ENCODE measurements at places on chromosomes 11 and 22.

DNA sequence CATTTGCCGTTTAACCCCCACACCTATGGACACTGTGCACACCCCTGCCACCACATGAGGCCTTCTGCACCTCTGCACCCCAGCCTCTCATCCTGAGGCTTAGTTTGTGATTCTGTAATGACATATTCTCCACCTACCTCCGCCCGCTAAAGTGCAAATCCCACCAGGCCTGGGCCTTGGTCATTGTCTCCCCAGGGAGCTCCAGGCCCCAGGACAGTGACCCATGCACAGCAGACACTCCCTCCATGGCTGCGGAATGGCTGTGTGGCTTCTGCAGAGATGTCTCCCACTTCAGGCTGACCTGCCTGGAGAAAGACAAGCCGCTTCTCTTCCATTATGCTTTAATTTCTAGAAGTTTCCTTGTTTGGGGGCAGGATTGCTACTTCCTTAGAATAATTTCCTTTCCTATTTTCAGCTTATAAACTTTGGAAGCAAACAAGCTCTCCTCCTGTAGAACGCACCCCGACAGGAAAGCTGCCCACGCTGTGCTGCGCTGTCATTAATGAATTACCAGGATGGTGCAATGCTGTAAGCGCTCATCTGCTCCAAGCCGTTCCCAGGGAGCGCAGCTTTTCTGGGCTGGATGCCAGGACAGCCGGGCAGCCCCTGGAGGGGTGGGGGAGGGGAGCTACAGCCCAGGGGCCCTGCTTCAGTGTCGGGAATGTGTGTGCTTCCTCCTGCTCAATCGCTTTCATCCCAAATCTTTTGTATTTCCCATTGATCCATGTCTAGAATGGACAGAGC, 618.0 kb downstream of the BRD1 start:
- DNase-seq: no peak

- DNase-seq: no peak
These were observed 13.5 kb upstream of the VSIG10L2 start for GRCh38 chr11:125932301-125932700.

DNA sequence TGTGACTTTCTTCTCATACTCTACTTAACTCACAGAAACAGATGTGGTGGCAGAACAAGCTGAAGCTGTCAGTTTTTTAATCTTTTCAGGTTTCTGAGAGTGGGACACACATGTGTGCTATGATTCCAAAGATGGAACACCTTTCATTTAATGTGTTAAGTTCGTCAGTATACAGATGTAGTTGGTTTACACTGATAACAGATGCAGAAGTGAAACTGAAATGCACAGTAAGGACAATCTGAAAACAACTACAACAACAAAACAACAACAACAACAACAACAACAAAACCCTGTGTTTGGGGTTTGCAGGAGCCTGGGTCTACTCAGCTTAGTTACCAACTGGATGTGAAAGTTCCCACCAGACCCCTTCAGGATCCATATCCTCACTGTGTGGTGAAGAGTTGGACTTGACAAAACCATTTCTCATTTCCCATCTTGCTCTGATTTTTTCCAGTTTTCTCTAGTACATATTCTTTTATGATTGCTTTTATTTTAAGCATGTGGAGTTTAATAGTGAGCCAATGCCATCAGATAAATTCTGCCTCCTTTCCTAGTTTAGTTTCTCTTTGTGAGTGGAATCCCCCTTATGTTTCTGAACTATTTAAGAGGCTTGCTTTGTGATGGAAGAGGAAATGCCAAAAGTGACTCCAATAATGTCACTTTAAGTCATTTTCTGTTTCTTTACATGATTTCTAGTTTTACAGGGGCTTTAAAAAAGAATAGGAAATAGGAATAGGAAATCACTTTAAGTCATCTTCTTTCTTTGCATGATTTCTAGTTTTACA, 47.8 kb downstream of the ARHGAP42 start:
- DNase-seq: no peak

- no peak for DNase-seq
These were observed 25.0 kb upstream of the LDHA start for GRCh38 chr11:18369398-18369797.

DNA sequence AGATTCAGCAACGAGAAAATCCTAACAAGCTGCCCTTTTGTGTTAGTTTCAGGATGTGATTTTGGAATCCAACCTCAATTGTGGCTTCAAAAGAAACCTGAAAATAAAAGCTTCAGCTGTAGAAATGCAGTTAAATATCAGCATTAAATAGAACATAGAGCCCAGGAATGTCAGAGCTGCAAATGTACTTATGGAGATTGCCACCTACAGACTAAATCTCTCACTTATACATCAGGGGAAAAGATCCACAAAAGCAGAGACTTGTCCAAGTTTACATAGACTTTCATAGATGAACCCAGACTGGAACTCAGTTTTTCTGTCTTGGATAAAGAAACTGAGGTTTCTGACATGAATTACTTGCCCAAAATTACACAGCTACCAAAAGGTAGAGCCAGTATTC, 446.6 kb downstream of the DLG2 start:
- DNase-seq: no peak

DNA sequence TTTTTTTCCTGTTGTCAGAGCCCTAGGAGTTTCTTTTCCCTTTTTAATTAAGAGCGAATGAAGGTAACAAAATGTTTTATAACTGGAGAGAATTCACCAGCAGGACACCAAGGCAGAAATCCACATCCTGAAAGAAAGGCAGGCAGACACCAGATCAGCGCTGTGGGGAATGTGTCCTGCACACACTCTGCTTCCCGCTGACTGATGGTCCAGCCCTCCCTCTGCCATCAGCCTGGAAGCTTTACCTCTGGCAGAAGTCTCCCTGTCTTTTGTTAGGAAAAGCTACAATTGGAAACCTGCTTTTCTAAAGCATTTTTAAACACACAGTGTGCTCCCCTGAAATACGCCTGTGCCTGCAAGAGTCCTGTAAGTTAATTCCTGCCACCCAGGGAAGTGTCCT, 638.5 kb downstream of the NTM start:
- no peak for DNase-seq

DNA sequence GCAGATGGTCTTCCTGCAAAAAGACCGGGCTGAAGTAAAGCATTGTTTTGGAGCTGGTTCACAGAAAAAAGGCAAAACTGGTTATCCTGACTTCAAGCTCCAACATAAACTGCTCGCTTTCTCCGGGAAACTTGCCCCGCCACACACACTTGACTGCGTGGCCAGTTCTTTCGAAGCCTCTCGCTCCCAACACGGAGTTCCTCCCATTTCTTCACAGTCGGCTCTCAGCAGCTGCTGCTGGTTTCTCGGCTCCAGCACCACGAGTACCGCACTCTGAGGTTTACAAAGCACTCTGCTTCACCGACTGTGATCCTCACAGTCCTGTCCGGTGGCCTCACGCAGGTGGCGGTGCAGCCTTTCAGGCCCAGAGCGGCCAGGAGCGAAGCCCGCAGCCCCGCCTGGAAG, 264 bp downstream of the CHEK1 start:
- DNase-seq: no peak

GRCh38 chr11:1706634-1707400, 9.8 kb downstream of the KRTAP5-6 start:
- DNase-seq: no peak

DNA sequence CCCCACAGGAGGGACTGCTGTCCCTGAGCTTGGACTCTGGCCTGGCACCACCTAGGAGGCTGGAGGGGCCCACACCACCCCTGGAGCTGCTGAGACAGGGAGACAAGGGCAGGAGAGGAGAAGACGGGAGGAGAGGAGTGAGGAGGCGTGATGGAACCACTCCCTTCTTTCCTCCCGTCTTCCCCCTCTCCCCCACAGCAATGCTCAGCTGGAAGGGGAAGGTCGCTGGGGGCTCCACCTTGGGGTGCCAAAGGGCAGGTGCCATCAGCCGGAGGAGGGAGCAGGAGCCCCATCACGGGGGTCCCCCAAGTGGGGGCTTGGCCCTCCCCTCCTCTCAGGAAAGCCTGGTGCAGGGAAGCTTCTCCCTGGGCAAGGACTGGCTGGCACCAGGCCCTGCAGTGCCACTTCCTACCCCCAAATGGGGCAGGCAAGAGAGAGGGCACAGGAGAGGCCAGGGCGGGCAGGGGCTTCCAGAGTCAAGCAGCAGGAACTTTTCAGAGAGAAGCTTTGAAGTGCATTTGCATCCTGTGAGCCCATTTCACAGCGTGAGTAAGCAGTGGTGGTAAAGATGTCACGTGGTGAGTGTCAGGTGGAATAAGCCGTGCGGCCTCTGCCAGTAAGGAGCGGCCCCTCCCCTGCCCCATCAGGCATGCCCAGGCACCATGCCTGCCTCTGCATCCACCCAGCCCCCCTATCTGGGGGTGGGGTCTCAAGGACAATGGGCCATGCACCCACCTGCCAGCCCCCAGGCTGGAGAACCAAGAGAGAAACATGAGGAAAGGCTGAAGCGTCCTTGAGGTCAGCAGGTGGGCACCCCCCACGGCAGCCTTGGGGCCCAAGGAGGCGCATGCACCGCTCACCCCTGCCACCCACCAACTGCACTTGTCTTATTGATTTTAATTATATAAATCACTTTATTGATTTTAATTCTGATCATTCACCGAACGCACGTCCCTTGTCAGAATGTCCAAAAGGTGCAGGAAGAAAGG, 4.9 kb downstream of the IGF2 start:
- no peak for DNase-seq

DNA sequence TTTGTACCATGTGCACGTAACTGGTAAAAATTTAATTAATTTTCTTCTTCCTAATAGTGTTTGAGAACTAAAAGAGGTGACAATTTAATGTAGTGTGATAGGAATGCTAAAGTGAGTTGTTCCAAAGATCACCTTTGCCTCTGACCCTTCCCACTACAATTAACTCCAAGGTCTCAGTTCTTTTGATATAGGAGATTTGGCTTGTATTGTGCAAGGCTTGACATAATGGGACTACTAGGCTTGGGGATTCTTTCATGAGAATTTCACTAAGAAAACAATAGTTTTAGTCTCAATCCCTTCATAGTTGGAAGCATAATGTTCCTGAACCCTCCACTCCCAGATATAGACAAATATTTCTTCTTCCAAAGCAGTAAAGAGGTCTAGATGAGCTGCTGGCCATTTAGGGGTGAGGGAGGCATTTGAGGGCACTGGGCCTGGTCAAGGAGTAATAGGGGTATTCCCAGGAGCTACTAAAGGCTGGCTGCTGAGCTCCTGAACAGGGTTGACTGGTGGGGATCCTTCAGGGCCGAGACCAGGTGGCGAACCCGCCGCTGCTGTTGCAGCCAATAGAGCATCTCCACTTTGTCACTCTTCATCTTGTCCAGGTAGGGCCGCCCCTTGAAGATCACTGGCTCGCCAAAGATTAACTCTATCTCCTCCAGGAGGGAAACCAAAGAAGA, 2.7 kb downstream of the CCDC87 start:
- no peak for DNase-seq

- DNase-seq: no peak
These were observed 15.9 kb upstream of the GRAMD4 start for GRCh38 chr22:46604306-46604690.

DNA sequence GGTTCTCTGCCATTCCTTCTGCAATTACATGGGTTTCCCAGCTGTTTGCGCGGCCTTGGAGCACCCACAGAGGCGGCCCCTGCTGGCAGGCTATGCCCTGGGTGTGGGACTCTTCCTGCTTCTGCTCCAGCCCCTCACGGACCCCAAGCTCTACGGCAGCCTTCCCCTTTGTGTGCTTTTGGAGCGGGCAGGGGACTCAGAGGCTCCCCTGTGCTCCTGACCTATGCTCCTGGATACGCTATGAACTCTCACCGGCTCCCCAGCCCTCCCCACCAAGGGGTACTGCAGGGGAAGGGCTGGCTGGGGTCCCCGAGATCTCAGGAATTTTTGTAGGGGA, 2.6 kb downstream of the RCE1 start:
- DNase-seq: no peak

GRCh38 chr11:60111793-60112192, 23.3 kb downstream of the MS4A2 start:
- DNase-seq: no peak
